Stimulated activated CD8-positive, alpha-beta memory T cell treated with anti-CD3 and anti-CD28 coated beads, Interleukin-7, amount 100 ng/mL, for 1 hour (primary cell): ENCODE measurements at places on chromosomes 16 and 17.
A peak's percentile ranks its signal among the peaks of the same experiment; 100 is the strongest.

DNA sequence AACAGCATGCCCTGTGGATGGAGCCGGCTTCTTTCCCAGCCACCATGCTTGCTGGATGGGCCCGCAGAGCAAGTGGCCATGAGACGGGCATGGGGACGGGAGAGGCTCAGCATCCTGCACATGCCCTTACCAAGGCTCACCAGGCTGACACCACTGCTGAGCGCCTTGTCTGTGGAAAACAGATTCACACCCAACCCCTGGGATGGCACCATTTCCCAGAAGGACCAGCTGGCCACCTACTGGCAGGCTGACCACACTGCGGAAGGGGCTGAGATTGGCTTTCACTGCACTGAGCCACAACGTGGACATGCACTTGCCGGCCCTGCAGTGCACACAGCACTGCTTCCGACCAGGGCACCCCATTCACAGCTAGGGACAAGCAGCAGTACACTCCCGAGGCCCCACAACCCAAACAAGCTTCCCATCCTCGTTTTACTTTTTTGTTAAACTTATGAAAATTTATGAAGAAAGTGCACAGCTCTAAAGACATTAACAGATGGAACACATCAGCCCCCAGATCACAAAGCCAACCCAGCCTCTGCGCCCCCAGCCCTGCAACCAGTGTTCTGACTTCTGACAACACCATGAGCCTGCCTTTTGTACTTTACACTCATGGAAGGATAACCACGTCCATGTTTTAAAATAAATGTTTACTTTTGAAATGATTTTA lies 13.9 kb upstream of the KRTAP17-1 start:
- no peak for DNase-seq

GRCh38 chr17:82116246-82116645 lies 18.2 kb upstream of the FASN start:
- DNase-seq: no peak

DNA sequence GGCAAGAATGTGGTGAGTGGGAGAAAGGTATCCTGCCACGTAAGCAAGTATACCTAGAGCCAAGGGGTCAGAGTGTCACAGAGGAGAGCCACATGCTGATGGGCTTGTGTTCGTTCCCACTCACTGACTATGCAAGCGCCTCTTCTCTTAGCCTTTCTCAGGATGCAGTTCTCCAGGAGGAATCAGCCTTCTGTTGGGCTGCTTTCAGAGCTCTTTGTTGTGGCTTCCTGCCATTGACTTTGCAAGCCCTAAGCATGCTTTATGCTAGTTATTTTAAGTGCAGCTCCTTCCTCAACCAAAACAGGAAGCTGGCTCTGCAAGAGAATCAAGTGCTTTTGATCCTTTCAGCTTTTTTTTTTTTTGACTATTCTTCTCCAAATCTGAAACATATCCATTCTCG lies 66.6 kb downstream of the SIAH1 start:
- no peak for DNase-seq

DNA sequence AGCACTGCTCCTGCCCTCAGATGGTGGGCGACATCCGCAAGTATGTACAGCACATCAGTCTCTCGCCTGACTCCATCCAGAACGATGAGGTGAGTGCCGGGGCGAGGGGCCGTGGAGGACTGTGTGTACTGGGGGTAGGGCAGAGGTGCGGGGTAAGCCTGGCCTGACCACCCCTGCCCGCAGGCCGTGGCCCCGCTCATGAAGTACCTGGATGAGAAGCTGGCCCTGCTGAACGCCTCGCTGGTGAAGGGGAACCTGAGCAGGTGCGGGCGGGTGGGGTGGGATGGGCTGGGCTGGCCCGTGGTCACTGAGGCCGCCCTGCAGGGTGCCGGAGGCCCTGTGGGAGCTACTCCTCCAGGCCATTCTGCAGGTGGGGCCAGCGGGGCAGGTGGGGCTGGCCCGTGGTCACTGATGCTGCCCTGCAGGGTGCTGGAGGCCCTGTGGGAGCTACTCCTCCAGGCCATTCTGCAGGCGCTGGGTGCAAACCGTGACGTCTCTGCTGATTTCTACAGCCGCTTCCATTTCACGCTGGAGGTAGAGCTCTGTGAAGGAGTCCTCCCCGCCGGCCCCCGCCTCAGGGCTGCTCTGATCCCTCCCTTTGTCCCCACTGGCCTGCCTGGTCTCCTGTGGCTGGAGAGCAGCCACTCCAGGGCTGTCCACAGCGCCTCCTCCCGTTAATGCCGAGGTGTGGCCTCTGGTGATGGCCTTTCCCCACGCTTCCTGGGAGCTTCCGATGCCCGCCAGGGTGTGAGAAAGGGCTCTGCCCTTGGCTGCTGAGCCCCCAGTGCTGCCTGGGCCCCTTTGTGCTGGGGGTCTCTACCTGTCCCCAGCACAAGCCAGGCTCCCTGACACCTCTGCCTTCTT lies 5.0 kb downstream of the TSR3 start:
- no peak for DNase-seq

DNA sequence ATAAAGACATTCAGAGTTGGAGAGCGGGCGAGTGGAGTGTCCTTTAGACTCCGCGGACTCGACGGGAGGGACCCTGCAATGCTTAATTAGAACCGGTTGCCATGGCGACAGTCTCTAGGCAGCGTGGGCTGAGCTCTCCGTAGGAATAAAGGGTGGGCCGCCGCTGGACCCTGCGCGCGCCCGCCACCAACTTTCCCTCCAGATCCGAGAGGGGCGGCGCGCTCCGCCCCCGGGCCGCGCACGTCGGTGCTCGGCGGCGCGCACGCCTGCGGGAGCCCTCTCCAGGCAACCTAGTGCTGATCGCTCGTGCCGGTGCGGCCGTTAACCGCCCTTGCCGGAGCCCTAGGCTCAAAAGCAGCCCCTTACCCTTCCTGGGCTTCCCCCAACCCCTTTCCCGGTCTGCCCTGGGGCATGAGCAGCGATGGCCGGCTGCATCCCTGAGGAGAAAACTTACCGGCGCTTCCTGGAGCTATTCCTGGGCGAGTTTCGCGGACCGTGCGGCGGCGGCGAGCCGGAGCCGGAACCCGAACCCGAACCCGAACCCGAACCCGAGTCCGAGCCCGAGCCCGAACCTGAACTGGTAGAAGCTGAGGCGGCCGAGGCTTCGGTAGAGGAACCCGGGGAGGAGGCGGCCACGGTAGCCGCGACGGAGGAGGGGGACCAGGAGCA lies at the start of gene PPM1E:
Gene PPM1E, plus strand, starts transcription at position 278 of the 669 bp plus-strand sequence.
- DNase-seq: no peak

DNA sequence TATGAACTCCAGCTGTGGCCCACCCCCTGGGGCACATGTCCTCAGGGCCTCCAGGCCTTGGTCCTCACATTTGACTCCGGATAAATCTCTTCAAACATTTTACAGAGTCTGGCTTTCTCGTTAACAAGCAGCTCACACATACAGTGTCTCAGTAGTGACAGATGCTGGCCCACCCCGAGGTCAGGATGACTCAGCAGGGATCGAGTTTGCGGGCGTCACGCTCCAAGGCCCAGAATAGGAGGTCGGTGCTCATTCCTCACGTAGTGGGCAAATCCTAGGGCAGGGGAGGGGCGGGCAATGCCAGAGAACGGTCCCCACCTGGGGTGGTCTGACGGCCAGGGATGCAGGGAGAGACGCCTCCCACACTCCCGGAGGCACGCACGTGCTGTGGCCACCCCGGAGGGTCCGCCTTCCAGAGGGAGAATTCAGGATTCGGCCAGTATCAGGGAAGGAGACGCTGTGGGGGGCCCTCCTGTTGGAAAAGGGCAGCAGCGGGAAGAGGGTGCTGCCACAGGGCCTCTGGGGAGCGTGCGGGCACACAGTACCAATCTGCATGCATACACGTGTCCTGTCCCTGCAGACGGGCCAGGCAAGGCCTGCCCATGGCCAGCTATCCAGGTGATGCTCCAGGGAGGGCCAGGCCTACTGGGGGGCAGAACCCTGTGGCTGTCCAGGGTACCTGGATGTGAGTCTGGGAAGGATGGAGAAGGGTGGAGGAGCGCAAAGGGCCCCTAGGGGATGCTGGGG lies 8.6 kb downstream of the SLC7A5 start:
- no peak for DNase-seq

DNA sequence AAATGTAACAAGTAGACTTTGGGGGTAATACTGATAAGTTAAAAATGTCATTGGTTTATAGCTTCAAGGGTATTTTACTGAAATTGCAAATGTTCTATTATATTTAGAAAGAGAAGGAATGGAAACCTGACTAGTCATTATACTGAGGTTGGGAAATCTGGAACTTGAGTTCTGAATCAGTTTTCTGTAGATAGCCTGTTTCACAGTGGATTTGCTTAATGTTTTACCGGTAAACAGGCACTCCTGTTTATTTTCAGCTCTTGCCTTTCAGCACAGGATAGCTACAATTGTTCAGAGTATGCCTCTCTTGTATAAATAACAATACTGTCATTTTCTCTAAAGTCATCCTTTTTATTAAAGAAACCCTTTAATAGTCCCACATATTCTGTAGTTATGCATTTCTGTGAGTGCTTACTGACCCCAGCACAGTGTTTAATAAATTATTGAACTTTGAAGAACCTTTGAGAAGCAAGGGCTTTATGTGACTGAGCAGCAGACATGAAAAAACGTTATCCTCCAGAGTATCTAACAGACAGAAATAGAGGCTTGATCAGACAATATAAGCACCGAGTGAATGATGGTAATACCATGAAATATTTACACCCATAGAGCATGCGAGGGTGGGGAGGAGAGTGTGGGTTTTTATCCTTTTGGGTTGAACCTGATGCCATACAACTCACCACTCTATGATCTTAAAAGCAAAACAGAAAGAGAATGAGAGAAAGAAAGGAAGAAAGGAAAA lies 58.2 kb downstream of the FTO start:
- no peak for DNase-seq

- no peak for DNase-seq
These were observed 21.0 kb upstream of the ITGAX start for GRCh38 chr16:31333686-31334649.

GRCh38 chr16:30406795-30407101 lies 658 bp upstream of the ZNF771 start:
- DNase-seq: no peak

DNA sequence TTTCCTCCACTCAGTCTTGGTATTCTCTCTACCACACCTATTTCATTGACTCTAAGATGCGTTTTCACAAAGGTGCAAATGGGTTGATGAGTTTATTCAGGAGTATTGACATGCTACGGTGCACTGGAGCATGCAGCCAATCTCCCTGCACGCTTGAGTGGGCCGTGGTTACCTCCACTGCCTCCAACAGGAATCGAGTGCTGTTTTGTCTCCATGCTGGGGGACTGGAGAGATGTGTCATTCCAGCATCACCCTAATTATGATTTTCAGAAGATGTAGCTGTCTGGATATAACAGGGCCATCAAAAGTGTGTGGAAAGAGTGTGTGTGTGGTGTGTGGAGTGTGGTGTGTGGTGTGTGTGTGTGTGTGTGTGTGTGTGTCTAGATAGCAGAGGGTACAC lies 351.6 kb upstream of the ZFHX3 start:
- DNase-seq: no peak

- DNase-seq: peak; percentile 65
These were observed 10.9 kb downstream of the RARA start for GRCh38 chr17:40319651-40320540.

GRCh38 chr16:82119405-82119804 lies 50.6 kb downstream of the MPHOSPH6 start:
- DNase-seq: no peak

- no peak for DNase-seq
These were observed 846 bp downstream of the ITGB3 start for GRCh38 chr17:47254403-47254943.

DNA sequence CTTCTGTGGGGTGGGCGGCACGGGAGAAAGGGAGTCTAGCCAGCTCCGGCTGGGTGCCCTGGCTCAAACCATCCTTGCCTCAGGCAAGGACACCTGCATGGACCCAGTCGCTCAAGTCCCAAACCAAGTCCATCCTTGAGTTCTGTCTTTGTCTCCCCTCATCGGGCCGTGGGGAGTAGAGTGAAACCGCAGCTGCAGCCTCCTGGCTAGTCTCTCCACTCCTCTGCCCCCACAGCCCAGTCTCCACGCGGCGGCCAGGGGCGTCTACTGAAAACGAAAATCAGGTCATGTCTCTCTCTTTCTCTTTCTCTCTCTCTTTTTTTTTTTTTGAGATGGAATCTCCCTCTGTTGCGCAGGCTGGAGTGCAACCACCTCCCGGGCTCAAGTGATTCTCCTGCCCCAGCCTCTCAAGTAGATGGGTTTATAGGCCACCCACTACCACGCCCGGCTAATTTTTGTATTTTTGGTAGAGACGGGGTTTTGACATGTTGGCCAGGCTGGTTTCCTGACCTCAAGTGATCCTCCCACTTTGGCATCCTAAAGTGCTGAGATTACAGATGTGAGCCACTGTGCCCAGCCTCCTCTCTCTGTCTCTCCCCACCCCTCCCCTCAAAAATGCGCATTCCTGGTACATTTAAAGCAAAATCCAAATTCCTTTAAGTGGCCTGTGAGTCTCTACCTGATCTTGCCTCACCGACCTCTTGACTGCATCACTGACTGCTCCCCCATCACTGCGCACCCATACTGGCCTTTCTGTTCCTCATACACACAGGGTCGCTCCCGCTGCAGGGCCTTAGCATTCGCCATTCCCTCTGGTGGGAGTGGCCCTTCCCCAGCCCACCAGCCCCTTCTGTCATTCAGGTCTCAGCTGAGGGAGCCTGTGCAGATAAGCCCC lies 17.7 kb upstream of the RMI2 start:
- no peak for DNase-seq

- no peak for DNase-seq
These were observed 1260.0 kb downstream of the CDH8 start for GRCh38 chr16:60776281-60776680.

GRCh38 chr17:1852327-1852726 lies 22.5 kb downstream of the RPA1 start:
- no peak for DNase-seq

DNA sequence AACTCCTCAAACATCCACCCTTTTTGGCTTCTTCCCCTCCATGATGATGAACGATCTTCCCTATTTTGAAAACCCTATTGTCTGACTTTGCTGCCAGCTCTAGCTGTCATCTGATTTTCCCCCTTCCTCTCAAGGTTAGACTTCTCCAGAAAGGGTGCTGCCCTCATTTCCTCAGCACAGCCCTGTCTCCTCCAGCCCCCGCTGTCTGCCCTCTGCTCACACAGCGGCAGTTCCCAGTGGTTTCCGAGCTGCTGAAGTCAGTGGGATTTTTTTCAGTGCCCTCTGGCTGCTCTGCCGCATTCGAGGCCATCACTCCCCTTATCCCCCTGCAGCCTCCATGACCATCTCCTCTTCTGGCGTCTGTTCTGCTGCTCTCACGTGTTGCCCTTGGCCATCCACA lies 26.6 kb upstream of the C17orf107 start:
- DNase-seq: no peak

- no peak for DNase-seq
These were observed 2.5 kb upstream of the METRNL start for GRCh38 chr17:83076938-83077337.

DNA sequence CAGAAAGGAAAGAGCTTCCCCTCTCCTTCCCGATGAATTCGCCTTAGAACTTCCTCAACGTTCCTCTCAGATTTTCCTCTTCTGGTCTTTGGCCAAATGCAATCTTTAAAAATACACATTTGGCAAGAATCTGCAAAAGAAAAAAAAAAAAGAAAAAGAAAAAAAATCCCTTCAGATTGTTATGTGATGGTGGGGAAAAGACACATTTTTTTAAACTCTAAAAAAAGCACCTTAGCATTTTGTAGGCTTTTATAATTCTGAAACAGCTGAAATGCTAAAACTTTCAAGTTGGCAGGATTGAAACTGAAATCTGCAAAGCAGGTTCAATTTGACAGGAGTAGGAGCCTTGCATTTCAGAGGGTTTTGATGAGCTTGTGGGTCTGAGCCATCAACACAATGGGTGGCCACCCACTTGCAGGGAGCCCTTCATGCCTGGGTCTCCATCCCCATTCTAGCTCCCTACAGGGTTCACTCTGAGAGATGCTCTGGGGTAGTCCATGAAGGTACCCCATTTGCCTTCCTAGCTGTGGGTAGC lies 33.1 kb downstream of the CACNG3 start:
- no peak for DNase-seq
